Stimulated activated CD8-positive, alpha-beta memory T cell treated with anti-CD3 and anti-CD28 coated beads, Interleukin-12 subunit alpha, Interleukin-12 subunit beta, amount 100 ng/mL, for 4 hours (primary cell): ENCODE measurements at places on chromosomes 16 and 17.

- no peak for DNase-seq
These were observed 6.8 kb downstream of the PCTP start for GRCh38 chr17:55757659-55758058.

GRCh38 chr17:74123350-74123749 is 80.1 kb upstream of the RPL38 start:
- no peak for DNase-seq

DNA sequence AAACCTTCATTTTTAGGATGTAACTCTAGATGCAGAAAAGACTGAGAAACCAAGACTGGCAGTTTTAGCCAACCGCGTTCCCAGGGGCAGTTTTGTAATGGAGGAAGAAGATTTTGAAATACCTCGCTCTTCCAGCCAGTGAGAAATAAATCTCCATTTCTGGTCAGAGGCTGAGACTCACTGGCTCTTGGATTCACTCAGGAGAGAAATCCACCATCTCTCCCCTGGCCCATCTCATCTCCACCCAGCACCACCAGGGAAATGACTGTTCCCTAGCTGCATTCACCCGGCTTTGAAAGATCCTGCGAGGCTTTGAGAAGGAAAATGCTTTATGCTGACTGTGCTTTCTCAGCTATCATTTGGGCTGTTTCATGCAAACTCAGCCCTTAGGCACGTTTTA is 185.2 kb downstream of the SOX9 start:
- DNase-seq = no peak

- DNase-seq = no peak
These were observed 30.6 kb downstream of the ASIC2 start for GRCh38 chr17:33262266-33263123.

DNA sequence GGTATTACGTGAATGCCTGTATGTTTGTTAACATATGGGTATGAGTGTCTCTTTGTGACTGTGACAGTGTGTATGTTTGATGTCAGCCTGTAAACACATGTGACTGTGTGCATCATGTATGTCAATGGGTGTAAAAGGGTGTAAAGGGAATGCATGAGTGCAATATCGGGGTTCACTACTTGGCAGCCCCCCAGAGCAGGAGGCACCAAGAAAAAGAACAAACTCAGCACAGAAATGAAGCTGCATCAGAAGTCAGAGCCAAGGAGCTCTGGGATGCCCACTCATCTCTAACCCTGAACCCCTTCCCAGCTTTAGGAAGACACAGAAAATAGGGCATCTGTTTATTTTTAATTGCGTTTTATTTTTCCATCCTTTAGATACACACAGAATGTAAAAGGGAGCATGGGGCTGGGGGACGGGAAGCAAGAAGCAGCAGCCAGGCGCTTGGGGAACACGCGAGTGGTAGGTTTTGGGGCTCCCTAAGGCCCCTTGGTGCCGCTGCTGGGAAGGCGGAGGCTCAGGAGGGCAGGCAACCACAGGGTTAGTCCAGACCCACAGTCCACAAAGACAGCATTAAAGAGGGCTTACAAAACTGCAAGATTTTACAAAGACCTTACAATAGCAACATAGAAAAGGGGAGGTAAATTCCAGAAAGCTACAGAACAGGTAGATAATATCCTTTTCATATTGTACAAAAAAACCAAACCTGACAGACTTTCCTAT is 2.3 kb upstream of the HOXB6 start:
- no peak for DNase-seq

GRCh38 chr17:27751622-27752490 is 48.5 kb downstream of the NOS2 start:
- DNase-seq = no peak
